Bladder microvascular endothelial cell (primary cell): ENCODE measurements at places on chromosomes 5 and 9. TPM values are rescaled to one million over a fixed set of nuclear protein-coding genes. Genes with fewer than 3 reads are reported as not detected.

SPATA9 gene
- not detected in 2 replicates for total RNA-seq

TMEM252 gene
- total RNA-seq: not detected in 2 replicates

SPRY4 gene
- total RNA-seq: 7.8 and 11.3 TPM in 2 replicates

PCDHGA5 gene
- 0.49 and 2.0 TPM in 2 replicates for total RNA-seq

ANKRD20A1 gene
- 0.97 and 14.1 TPM in 2 replicates for total RNA-seq
